DMS 273 treated with DMSO at 0.1 percent for 48 hours (cell line): ENCODE measurements at places on chromosomes 2 and 18.

GRCh38 chr2:156199588-156199987 is 132.9 kb downstream of the NR4A2 start:
- DNase-seq = no peak

DNA sequence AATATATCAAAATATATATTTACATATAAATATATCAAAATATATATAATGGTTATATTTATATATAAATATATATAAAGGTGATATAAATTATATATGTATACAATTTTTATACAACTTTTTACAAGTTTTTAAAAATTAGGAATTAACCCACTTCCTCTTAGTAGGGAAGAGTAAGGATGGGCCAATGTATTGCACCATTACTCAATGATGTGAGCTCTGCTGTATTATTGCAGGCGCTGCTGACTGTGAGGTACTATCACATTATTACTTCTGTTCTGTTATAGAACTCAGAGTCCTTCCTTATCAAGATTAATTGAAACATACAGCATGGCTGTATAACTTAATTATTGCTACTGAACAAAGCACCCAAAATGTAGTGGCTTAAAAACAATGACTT is 46.0 kb downstream of the CCDC195 start:
- no peak for DNase-seq

DNA sequence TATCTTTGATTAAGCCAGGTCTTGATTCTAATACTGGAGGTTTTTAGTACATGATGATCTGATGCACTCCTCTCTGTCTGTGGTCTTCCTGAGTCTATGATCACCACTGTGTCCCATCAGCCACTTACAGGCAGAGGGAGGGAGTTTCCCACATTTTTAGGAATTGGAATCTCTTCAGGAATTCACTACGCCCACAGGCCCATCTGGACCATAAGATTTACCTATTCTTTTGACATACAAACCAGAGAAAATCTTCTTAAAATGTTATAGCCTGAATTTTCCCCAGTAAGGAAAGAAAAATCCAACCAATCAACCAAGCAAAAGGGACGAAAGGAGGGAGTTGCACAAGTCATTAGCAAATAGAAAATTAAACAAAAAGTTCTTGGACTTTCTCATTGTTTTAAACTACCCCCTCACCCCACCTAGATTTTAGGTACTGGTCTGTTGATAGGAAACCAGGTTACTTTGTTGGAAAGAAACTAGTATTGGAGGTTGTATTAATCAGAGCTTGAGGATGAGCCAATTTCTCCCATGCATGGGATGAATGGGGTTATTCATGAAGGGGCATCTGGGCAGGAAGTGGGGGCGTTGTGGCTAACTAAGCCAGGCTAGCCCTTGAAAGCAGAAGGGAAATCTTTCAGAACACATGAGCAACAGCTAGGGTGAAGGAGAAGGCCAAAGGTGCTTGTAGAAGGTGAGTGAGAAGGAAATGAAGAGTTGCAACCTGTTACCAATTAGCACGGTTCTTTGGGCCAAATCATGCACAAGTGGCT is 328.2 kb upstream of the MEX3C start:
- no peak for DNase-seq

GRCh38 chr2:165640247-165640929 is 153.7 kb downstream of the GALNT3 start:
- no peak for DNase-seq

GRCh38 chr2:127953128-127953718 is 67.5 kb upstream of the AMMECR1L start:
- no peak for DNase-seq
